Activated CD8-positive, alpha-beta memory T cell treated with anti-CD3 and anti-CD28 coated beads for 1 hour (primary cell): ENCODE measurements at places on chromosomes 12 and 14.
A peak's percentile ranks its signal among the peaks of the same experiment; 100 is the strongest.

DNA sequence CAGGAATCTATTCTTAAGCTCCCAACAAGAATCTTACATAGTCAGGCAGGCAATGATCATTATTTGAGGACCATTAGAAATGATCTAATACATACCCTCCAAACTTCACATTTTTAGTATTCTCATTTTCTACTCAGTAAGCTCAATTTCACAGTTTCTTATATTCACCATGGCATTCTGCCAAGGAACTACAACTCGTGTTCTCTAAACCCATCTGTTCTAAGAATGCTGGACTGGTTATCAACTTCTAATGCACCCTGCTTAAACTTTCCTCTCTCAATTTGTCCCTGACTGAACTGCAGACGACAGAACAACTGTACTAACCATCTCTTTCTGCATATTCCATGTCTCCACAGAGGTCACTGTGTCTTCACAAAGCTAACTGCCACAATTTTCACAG lies 58.6 kb downstream of the GXYLT1 start:
- DNase-seq = no peak

DNA sequence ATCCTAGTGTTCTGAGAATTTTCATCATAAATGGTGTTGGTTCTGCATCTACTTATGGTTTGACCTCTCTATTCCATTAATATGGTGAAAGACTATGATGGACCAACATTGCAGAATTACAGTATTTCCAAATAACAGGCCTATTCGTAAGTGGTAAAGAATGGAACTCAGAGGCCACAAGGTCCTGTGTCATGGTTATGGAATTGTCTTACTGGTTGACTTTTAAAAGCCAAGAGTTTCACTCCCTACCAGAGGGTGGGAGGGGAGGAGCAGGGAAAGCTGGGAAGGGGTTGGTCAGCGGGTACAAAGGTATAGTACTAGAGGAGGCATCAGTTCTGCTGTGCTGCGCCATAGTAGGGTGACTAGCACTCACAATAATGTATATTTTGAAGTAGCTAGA lies 153.4 kb downstream of the TMEM132D start:
- DNase-seq = no peak

DNA sequence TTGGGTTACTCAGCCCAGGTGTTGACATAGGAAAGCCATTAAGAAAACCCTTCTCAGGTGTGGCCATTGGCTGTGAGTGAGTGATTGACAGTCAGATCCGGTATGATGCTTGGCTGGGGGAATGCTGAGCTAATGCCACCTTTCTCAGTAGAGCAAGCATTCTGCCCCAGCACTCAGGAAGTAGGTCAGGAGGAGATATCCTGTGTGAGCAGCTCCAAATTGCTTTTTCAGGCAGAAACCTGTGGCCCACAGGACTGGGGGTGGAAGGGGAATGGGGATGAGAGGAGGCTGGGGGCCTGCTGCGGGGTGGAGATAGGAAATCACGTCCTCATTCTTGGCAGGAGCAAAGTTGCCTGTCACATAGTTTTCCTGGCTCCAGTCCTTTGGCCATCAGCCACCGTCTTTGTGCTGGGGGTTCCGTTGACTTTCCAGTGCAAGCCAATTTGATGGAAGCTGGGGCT lies 55.7 kb downstream of the NINJ2 start:
- DNase-seq = no peak

DNA sequence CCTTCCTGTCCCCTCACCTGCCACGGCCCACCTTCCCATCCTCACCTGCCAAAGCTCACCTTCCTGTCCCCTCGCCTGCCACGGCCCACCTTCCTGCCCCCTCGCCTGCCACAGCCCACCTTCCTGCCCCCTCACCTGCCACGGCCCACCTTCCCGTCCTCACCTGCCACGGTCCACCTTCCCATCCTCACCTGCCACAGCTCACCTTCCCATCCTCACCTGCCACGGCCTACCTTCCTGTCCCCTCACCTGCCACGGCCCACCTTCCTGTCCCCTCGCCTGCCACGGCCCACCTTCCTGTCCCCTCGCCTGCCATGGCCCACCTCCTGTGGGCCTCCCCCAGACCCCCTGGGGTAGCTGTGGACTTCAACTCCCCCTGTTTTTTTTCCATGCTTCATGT lies 48.8 kb upstream of the GPR68 start:
- DNase-seq = no peak

GRCh38 chr14:22099942-22100763 lies 426.5 kb upstream of the OR4E1 start:
- DNase-seq = peak; percentile 25

DNA sequence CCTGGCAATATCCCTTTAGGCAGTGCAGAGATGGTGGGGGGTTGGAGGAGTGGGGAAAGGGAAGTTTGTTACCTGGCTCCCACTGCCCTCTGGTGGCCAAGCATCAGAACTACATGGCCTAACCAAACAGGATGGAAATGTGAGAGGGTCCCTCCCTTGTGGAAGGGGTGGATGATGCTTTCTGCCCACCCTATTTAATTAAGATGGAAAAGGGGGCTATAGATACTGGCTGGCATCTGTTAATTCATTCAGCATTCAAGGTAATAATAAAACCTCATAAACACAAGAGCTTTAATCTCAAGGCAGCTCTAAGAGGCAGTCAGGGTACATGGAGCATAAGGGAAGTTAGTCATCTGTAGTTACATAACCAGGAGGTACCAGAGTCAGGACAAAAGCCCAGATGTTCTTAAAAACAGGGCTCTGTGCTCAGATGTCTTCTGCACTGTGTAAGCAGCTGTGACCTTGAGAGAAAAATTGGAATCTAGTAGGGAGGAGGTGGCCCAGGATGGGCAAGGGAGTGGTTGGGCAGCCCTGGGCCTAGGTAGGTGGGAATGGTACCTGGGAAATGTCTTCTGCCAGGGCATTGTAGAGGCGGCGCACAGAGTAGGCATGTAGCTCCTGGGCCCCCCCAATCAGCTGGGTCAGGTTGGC lies 4.6 kb downstream of the AP1G2 start:
- no peak for DNase-seq

GRCh38 chr14:68471029-68471963 lies 321.6 kb downstream of the ZFP36L1 start:
- DNase-seq = no peak

- no peak for DNase-seq
These were observed 63.3 kb downstream of the IGF1 start for GRCh38 chr12:102417055-102417454.

DNA sequence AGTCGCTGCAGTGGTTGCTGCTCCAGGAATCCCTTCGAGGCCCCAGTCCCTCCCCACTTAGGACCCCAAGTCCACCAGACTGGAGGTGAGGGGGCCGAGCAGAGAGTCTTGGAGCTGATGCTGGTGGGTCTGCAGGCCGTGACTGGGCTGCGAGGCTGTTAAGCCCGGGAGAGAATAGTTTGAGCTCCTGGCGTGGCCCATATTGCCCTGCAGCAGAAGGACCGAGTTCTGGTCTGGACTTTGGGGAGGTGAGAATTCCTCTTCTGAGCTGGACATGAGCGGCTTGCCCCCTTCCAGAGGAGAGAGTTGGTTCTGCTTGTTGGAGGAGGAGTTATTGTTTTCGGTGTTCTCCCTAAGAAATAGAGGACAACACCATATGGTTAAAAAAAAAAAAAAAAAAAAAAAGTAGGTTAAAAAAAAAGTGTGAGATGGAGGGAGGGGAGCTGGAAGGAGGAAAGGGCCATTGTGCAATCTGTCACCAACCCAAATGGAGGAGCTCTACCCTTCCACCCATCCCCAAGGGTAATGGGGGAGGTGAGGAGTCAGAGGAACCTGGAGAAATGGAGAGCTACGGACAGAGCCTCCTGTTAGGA lies 3.0 kb downstream of the SIX1 start:
- DNase-seq = no peak

GRCh38 chr14:50083467-50084337 lies 32.7 kb downstream of the VCPKMT start:
- no peak for DNase-seq

GRCh38 chr12:125143491-125143890 lies 78.3 kb downstream of the AACS start:
- no peak for DNase-seq

GRCh38 chr12:26157001-26157400 lies 32.2 kb upstream of the BHLHE41 start:
- DNase-seq = no peak

DNA sequence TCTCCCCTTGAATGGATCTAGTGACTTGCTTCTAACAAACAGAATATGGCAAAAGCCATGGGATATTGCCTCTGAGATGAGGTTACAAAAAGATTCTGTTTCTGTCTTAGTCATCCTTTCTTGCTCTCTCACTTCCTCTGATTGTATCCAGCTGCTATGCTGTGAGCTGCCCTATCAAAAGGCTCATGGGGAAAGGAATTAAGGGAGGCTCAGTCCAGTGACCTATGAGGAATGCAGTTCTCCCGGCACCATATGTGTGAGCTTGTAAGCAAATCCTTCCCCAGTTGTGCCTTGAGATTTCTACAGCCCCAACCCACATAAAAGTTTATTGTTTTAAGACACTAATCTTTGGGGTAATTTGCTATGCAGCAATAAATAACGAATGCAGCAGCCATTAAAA lies 183.1 kb downstream of the KLHL28 start:
- DNase-seq = no peak

DNA sequence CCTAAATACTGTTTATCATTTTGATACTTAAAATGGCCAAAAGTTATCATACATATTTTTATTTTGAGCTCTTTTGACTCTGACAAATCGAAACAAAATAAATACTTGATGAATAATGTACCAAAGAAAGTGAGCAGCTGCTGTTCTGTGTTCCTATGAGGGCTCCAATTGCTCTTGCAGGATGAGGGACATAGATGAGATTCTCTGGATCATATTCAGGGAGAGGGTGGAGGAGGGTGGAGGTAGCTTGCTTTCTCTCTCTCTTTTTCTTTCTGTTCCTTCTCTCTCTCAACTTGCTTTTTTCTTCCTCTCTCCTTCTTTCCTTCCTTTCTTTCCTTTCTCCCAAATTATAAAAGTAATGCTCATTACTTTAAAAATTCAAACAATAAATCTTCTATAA lies 8.9 kb upstream of the MYH7 start:
- no peak for DNase-seq

DNA sequence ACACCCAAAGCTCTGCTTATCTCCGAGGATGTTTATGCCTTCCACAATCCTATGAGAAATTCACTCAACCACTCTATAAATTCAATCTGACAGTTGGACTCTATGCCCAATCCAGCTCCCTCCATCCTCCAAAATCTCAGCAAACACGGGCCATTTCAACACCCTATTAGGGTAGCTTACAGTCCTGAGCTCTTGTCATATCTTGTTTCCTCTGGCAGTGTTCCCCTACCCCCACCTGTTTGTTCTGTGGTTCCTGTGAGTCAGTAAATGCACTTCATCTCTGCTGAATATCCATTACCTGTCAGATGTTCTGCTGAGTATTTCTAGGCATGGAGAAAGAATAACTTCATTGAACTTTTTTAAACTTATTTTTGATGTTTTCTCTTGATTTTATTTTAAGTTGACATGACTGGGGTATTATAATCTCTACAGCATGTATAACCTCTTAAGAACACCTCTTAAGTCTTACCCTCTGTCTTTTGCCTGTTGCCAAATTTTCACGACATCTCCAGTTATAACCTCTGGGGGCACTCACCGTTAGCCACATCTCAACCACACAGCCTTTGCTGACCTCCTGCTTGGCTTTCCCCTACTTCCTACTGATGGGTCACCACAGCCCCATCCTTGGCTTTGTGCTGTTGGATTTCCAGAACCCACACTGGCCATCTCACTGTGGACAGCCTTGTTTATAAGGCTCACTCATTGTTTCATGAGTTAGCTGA lies 317.0 kb upstream of the TMPO start:
- no peak for DNase-seq

DNA sequence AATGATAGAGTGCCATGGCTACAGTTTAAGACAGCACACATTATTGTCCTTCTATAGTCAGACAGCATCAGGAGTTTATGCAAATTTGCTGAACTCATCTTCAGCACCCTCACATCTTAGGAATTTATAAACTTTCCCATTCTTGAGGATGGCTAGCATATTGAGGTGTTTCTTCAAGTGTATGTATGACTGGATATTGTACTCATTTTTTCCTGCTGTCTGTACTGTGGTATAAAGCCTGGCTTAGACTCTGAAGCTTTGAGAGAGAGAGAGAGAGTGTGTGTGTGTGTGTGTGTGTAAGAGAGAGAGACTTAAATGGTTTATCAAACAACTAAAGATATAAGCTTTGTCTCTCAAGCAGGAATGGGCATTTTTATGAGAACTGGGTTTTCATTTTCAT lies 161.6 kb downstream of the PIK3C2G start:
- DNase-seq = no peak

DNA sequence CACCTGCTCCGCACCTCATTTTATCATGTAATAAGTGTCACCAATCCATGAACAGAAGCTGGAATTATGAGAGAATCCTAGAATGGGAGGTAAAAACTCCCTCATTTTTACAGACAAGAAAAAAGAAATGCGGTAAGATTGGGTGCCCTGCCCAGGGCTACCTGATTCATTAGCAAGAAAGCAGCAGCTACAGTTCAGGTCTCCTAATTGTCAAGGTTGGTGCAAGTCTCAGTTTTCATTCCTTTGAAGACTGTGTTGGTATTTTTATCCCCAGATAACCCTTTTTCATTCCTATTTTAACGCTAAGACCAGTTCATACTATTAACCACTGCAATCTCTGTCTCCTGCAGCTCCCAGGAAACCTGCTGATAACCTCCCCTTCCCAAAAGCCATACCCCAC lies 6.9 kb downstream of the DUSP6 start:
- no peak for DNase-seq

GRCh38 chr14:22122829-22123560 lies 449.4 kb upstream of the OR4E1 start:
- no peak for DNase-seq

- DNase-seq = no peak
These were observed 17.1 kb downstream of the DICER1 start for GRCh38 chr14:95140060-95140858.

DNA sequence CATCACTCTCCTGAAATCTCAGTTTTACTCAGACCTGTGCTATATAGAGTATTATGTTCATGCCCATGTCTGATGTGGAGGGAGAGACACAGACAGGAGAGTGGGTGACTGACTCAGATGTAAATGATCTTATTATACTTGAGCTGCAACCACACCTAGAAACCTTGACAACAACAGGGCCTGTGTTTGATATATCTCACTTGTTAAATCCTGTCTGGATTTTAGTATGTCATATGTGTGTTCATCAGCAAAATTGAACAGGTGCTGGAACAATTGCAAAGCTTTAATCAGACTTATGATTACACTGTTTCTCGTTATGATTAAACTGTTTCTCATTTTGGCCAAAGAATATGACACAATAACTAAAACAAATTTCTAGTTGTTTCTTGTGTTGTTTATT lies 37.7 kb downstream of the DIP2B start:
- DNase-seq = no peak

DNA sequence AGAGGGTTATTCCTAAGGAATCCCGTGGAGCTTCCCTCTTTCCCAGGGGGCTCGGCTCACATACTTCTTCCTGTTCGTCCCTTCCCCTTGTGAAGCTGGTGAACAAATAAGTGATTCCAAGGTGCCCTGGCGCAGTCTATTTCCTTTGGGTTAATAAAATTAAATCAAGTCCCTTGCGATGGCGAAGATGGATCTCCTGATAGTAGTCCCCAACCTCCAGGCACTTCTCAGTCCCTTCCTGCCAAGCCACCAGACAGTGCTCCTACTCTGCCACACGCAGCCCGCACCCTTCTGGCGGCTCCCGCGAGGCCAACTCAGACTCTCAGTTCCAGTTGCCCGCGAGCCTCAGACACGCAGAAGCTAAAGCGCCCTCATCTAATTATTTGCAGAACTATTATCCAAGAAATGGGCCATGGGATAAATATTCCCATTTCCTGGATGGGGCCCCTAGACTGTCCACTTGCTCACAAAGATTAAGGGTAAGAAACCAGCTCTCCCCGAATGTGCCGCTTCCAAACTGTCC lies 2.4 kb upstream of the SIX6 start:
- DNase-seq = no peak
